Activated naive CD4-positive, alpha-beta T cell (primary cell): ENCODE measurements at places on chromosomes 5 and 9.

- DNase-seq = no peak
These were observed 559.0 kb upstream of the RGMB start for GRCh38 chr5:98214240-98215051.

- no peak for DNase-seq
These were observed 18.5 kb upstream of the LAMC3 start for GRCh38 chr9:130990306-130990977.

- DNase-seq = no peak
These were observed 440.9 kb upstream of the C9orf72 start for GRCh38 chr9:28014212-28014611.

- DNase-seq = no peak
These were observed 283.4 kb downstream of the NFIB start for GRCh38 chr9:14030375-14031059.

GRCh38 chr9:9142001-9142400 lies 1342.4 kb upstream of the DMAC1 start:
- no peak for DNase-seq

DNA sequence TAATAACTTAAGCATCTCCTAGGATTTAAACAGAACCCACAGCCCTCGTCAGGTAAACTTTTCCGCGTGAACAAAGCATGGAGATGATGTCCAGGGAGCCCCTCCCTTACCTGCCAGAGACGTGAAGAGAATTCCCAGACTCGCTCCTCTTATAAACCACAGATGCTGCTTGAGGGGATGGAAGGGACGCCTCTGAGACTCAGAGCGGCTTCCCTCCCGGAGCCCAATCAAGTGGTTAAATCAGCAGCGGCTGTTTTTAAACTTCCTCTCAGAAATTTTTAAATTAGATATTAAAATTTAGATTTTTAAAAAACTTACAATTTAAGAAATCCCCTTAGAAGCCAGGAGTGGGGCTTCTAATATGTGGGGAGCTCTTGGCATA lies 71.8 kb downstream of the RAPGEF1 start:
- DNase-seq = no peak

DNA sequence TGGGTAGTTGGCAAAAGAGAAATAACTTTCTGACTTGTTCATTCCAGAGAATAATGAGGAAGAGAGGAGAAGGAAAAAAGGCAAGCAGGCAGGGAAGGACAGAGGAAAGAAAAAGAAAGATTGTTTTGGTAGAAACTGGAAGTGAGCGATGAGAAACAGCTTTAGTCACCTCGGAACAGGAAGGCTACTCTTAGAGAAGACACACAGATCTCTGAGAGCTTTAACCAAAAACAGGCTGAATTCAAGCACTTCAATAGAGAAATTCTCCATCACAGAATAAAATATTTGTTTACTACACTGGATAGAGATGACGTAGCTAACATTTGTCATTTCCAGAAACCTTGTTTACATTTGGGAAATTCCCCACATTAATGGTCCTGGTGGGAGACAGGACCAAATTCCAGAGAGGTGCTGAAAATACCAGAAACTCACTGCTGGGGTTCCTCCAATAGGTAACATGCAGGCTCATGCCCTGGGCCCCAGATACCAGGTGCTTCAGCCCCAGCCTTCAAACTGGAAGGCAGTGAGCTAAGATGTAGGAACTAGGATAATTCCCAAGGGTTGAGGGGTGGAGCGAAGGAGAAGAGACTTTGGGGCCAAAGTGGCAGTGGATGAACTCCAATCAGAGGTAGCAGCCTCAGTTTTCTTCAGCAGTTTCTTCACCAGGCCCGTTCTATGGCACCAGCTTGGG lies 227.7 kb upstream of the GRAMD2B start:
- DNase-seq = no peak

- no peak for DNase-seq
These were observed at the start of gene POU5F2 for GRCh38 chr5:93741136-93741811. TSS of gene POU5F2 (minus strand) at chr5:93741600. CDS start at chr5:93741563, 37 bp downstream.

DNA sequence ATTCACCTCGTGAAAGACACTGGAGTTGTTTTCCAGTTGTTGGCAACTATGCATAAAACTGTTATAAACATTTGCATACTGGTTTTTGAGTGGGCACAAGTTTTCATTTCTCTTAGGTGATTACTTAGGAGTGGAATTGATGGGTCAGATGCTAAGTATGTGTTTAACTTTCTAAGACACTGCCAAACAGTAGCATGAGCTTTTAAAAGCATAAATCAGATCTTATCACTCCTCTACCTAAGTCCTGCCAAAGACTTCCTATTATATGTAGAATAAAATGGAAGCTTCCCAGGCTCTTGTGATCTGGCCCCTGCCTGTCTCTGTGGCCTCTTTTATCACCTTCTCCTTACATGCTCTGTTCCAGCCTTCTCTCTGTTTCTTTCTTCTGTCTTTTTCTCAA lies 72.6 kb downstream of the SH3RF2 start:
- DNase-seq = no peak

- DNase-seq = no peak
These were observed 4.9 kb downstream of the EDF1 start for GRCh38 chr9:136860933-136861873.

DNA sequence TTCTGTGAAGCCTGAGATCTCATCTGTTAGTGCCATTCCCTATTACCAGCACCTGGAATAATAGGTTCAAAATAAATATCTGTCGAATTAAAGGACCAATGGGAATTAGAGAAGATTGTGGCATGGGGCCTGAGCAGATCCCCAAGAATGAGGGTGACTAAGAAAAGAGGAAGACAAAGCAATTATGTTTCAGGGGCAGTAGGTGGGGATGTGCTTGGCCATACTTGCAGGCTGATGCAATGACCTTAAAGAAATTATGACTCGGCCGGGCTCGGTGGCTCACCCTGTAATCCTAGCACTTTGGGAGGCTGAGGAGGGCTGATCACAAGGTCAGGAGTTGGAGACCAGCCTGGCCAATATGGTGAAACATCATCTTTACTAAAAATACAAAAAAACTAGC lies 562.8 kb downstream of the PTPRD start:
- no peak for DNase-seq

DNA sequence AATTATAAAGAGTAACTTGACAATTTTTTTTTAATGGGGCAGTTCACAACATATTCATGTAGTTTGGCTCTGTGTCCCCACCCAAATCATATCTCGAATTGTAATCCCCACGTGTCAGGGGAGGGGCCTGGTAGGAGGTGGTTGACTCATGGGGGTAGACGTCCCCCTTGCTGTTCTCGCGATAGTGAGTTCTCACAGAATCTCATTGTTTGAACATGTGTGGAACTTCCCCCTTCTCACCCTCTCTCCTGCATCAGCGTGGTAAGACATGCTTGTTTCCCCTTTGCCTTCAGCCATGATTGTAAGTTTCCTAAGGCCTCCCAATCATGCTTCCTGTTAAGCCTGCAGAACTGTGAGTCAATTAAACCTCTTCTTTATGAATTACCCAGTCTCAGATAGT lies 40.7 kb downstream of the FBXW11 start:
- DNase-seq = no peak

DNA sequence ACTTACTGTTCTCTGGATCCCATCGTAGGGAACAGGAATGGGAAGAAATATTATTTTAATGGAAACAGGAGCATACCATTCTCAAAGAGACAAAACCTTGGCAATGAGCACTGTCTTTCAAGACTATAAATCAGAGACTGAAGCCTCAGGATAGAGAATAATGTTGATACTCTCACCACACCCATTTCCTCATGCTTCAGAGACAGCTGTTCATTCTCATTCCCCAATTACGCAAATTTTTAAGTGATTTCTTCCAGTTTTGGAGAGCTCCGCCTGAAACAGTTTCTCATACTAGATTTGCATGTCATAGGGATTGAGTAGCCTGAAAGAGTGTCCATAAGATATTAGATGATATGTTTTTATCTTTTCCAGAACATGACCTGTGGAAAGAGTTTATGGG lies 290.5 kb upstream of the RASA1 start:
- DNase-seq = no peak

DNA sequence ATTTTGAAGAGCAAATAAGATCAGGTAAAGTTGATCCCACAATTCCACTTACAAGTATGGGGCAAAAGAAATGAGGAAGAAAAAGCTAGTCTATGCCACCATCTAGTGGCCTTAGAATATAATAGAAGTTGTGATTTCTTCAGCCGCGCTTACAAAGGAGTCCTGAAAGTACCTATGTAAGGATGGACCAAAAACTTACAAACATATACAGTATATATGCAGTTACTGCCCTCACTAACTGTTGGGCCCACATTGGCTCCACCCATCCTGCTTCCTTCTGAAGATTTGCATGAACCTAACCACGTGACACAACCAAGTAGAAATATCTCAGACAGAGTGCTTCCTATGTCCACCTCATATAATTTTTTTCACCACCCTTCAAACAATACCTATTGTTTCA lies 11.7 kb upstream of the OR13D1 start:
- DNase-seq = no peak

- DNase-seq = no peak
These were observed 146.5 kb downstream of the CACNA1B start for GRCh38 chr9:138024131-138024530.

DNA sequence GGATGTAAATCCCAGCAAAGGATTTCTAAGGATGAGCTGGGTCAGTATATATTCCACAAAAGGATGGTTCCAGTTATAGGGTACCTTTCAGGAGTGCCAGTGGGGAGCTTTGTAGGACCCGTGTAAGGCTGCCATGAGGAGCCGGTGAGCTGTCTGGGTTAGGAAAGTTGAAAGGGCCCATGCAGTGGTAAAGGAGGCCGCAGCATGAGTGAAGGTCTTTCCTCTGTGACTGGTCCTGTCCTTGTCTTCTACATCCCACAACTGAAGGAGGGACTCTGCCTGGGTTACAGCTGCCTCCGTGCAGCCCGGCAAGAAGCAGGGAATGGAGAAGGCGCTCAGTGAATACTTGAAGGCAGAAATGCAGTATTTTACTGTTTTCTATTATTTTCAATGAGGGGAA lies 58.9 kb downstream of the HSPA4 start:
- DNase-seq = no peak

- DNase-seq = no peak
These were observed 4.9 kb downstream of the HSPB3 start for GRCh38 chr5:54460181-54460919.

- no peak for DNase-seq
These were observed 153.3 kb upstream of the SLC12A2 start for GRCh38 chr5:127930311-127930710.

DNA sequence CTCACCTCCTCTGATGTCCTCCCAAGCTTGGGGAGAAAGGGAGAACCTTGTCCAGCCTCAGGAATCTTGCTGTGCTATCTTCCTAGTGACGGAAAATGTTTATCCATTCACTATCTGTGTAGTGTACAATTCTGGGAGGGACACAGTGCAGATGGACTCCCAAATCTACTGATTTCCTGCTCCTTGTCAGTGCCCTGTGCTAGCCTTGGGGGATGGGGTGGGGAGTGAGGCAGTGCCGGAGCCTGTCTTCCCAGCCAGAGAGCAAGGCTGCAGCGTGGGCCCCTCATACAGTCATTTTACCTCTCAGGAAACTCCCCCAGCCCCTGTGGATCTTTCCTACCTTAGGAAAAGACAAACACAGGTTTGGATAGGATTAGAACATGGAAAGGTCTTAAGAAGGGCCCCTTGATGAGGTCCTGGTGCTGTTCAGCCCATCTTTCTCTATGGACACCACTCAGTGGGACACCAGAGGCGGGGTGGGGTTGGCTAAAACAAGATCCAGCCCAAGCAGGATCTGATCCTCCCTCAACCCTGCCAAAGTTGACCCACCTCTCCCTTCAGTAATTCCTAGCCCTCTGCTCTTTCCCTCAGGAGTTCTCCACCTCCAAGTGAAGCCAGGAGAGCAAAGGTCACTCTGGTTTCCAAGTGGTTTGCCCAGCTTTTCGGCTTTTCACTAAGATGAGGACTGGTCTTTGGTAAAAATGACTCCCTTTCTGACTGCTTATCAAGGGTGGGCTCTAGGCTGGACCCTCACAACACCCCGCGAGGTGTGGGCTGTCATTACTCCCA lies 3.4 kb downstream of the DOLK start:
- no peak for DNase-seq

- no peak for DNase-seq
These were observed 9.9 kb downstream of the MLANA start for GRCh38 chr9:5900622-5901021.

DNA sequence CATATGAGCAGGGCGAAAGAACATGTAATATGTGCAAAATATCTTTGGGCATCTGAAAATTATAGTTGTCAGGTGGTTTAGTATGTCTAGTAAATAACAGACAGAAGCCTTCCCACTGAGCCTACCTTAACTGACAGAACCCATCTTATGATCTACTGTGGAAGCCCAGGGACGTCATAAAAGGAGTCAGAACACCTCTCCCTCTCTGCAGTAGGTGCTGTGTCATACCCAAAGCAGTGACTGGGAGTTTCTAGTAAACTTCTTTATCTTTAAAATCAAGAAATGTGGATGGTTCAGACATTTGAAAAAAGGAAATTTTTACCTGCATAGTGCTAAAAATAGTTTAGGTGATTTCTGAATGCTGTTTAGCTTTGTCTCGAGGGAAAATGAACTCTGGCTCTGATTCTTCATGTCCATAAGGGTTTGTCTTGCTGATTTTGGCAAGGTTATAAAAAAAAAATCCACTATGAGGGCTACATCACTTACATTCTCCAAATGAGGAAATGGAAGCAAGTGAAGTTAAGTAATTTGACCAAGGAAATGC lies 104.0 kb downstream of the NUDT12 start:
- no peak for DNase-seq

DNA sequence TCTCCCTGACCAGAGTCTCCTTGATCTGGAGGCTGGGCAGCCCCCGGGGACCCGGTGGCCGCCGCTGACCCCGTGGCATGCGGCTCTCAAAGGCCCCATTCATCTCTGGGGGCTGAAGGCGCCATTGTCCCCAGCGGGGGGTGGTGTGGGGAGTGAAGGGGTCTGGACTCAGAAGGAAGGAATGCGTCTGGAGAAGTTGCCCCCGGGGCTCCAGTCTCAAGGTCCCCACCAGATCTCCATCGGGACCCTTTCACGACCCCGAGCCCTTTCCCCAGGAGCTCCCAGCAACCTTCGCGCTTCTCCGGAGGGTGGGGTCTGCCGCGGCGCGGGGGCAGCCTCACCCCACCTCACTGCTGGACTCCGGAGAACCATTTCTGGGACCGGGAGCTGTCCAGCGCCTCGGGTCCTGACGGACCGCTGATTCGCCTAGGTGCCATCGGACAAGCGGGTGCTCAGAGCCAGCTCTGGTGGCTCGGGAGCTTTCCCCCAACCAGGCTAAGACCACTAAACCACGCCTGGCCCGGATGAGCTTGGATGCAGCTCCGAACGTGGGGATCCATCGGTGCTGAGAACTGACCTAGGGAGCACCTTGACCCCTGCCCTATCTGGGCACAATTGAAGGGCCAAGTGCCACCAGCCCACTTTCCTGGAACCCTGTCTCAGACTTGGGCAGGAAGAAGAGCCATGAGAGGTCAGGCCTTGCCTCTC lies 5.1 kb upstream of the PCDH1 start:
- no peak for DNase-seq

- DNase-seq = no peak
These were observed 179.1 kb upstream of the RAI14 start for GRCh38 chr5:34476941-34477565.

DNA sequence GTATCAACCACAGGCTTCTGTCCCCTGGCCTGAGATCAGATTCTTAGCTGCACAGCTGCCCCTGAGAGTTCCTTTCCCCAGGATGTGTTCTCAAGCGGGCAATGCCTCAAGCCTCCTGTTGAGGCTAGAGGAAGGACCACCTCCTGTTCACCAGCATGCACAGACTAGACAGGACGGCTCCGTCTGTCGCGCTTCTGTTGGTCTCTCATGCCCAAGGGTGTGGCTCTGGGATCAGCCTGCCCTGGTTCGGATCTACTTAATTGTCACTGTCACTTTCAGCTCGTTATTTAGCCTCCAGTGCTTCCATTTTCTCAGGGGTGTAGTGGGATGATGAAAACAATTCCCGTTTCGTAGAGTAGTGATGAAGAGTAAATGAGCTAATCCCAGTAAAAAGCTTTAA lies 103.1 kb downstream of the KCNIP1 start:
- no peak for DNase-seq
